Pancreas (tissue), 10 donors: ENCODE measurements at places on chromosomes 11 and 22. TPM values are rescaled to one million over a fixed set of nuclear protein-coding genes. Genes with fewer than 3 reads are reported as not detected.
A peak's percentile ranks its signal among the peaks of the same experiment; 100 is the strongest.

PRDM10 gene
- polyA plus RNA-seq: 2.8 TPM

DEFB131B gene
- not detected for polyA plus RNA-seq

APIP gene
- 21.4 TPM for polyA plus RNA-seq

KRTAP5-10 gene
- polyA plus RNA-seq: 0.53 TPM

SWAP70 gene
- 8.3 TPM for polyA plus RNA-seq

DNA sequence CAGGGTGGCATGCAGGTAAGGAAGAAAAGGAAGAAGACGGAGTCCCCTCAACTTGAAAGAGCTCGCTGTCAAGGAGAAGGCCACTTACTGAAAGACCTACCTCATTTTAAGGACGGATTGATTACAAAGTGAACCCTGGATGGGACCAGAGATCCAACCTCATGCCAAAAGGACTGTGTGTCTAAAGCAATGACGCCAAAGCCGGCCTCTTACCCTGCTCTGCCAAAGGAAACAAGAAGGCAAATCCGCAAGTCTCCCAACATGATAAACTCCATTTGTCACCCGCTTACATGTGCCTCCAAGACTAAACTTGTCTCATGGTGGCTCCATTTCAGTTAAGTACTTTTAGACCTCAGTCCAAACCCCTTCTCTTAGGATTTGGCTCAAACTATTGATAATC is 148.7 kb upstream of the MTMR2 start:
- peaks cover 3% of the 10 kb centered on the region for H3K4me1 ChIP-seq
- DNase-seq: no peak
- no peak overlapping the region for H3K4me3 ChIP-seq
- no peak overlapping the region for H3K27ac ChIP-seq

- no peak overlapping the region for H3K4me3 ChIP-seq
- DNase-seq: no peak
- H3K4me1 ChIP-seq: no peaks in the 10 kb centered on the region
- peaks cover 3% of the 10 kb centered on the region for H3K27me3 ChIP-seq
- no peak overlapping the region for H3K27ac ChIP-seq
Observed at GRCh38 chr22:50672041-50672440, 582 bp upstream of the SHANK3 start.

DNA sequence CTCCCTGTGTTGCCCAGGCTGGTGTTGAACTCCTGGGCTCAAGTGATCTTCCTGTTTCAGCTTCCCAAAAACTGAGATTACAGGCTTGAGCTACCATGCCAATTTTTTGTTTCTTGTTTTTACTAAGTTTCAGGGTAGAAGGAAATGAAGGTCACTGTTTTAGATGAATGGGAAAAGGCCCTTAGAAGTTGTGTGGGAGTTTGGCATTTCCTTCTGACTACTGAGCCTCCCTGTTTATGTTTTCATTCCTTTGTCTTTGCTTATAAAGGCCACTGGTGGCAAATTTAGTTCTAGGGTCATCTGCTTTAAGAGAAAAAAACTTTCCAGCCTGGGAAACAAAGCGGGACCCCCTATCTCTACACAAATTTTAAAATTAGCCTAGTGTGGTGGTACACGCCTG is 22.1 kb downstream of the SRPRA start:
- H3K4me3 ChIP-seq: no peak overlapping the region
- H3K27ac ChIP-seq: no peak overlapping the region
- DNase-seq: no peak
- H3K27me3 ChIP-seq: no peaks in the 10 kb centered on the region
- H3K36me3 ChIP-seq: no peaks in the 10 kb centered on the region

DNA sequence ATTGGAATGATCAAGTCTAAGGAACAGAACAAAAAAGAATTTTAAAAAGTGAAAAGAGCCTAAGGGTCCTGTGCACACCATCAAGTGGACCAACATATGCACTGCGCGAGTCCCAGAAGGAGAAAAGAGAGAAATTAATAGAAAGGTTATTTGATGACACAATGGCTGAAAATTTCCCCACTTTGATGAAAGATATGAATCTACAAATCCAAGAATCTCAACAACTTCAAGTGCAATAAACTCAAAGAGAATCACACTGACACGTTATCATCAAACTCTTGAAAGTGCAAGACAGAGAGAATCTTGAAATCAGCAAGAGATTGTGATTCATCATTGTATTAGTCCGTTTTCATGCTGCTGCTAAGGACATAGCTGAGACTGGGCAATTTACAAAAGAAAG is 230.8 kb downstream of the ADAMTS15 start:
- no peak for DNase-seq
- H3K4me1 ChIP-seq: no peaks in the 10 kb centered on the region
- H3K4me3 ChIP-seq: no peak overlapping the region
- H3K27me3 ChIP-seq: no peaks in the 10 kb centered on the region
- H3K36me3 ChIP-seq: no peaks in the 10 kb centered on the region

GRCh38 chr11:21109341-21109740 is 440.0 kb downstream of the NELL1 start:
- no peak for DNase-seq
- H3K4me1 ChIP-seq: no peaks in the 10 kb centered on the region
- no peak overlapping the region for H3K4me3 ChIP-seq
- no peaks in the 10 kb centered on the region for H3K27me3 ChIP-seq

- H3K4me3 ChIP-seq: no peak overlapping the region
- no peak for DNase-seq
- H3K27ac ChIP-seq: no peak overlapping the region
- no peaks in the 10 kb centered on the region for H3K36me3 ChIP-seq
- H3K4me1 ChIP-seq: peaks cover 6% of the 10 kb centered on the region
Observed at GRCh38 chr22:39475902-39476301, 19.1 kb downstream of the MGAT3 start.

GRCh38 chr11:61639816-61640443 is 40.3 kb upstream of the DAGLA start:
- H3K4me3 ChIP-seq: no peak overlapping the region
- H3K36me3 ChIP-seq: no peaks in the 10 kb centered on the region
- no peaks in the 10 kb centered on the region for H3K4me1 ChIP-seq
- no peak overlapping the region for H3K27ac ChIP-seq

GRCh38 chr22:30245985-30246813 is at the start of gene LIF:
Gene LIF (minus strand): TSS chr22:30246759. CDS start chr22:30246695, 64 bp downstream.
- no peaks in the 10 kb centered on the region for H3K4me1 ChIP-seq
- peak within 1 kb of the TSS; percentile 12 for H3K4me3 ChIP-seq
- H3K36me3 ChIP-seq: no peaks in the 10 kb centered on the region

DNA sequence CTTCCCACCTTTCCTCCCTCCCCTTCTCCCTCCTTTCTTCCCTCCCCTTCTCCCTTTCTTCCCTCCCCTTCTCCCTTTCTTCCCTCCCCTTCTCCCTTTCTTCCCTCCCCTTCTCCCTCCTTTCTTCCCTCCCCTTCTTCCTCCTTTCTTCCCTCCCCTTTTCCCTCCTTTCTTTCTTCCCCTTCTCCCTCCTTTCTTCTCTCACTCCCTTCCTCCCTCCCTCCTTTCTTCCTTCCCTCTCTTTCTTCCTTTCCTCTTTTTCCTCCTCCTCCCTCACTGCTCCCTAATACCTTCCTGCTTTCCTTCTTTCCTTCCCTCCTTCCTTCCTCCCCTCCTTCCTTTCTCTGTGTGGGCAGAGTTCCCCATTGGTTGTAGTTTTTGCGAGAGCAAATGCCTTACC is 76.1 kb downstream of the PGR start:
- no peak overlapping the region for H3K4me3 ChIP-seq
- DNase-seq: no peak
- H3K27ac ChIP-seq: no peak overlapping the region
- no peaks in the 10 kb centered on the region for H3K36me3 ChIP-seq
- H3K4me1 ChIP-seq: no peaks in the 10 kb centered on the region

DNA sequence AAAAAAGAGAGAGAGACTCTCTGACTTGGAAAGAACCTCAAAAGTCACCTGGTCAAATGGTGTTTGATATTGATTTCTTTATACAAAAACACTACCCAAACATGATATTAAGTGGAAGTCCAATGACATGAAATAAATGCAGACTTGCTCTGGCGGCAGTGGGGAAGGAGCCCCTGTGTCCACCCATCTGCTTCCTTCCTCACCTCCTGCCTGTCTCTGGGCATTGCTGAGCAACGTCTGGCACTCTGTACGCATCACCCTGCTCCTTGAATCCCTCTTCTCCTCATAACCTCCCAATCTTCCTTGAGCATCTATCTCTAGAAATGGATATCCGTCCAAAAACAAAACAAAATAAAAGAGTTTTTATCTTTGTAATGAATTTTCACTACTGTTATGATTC is 39.9 kb upstream of the GRAMD1B start:
- H3K4me3 ChIP-seq: no peak overlapping the region
- no peak overlapping the region for H3K27ac ChIP-seq
- no peak for DNase-seq
- no peaks in the 10 kb centered on the region for H3K36me3 ChIP-seq
- H3K27me3 ChIP-seq: no peaks in the 10 kb centered on the region

DNA sequence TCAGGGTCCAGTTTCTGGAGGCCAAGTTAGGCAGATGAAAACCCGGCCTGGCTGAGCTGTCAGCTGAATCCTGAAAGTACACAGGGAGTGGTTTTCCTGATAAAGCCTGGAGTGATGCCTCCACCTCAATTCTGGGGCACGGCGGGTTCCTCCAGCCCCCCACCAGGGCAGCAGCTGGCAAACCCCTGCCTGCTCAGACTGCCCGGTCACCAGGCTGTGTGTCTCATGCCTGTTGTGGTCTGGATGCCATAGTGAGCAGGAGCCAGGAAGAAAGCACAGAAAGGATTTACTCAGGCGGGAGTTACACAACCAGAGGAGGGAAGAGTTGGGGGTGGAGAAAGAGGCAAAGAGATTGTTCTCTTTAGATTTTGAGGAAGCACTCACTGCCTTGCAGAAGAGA is 119.9 kb upstream of the RASSF10 start:
- H3K27ac ChIP-seq: no peak overlapping the region
- no peak for DNase-seq
- no peaks in the 10 kb centered on the region for H3K36me3 ChIP-seq
- H3K27me3 ChIP-seq: no peaks in the 10 kb centered on the region

GRCh38 chr11:20163783-20164481 is 3.7 kb upstream of the DBX1 start:
- peaks cover 25% of the 10 kb centered on the region for H3K27me3 ChIP-seq
- no peaks in the 10 kb centered on the region for H3K36me3 ChIP-seq
- H3K4me1 ChIP-seq: no peaks in the 10 kb centered on the region
- peak; percentile 47 for DNase-seq

GRCh38 chr22:44707752-44708151 is 5.7 kb downstream of the PRR5 start:
- H3K27me3 ChIP-seq: no peaks in the 10 kb centered on the region
- no peak overlapping the region for H3K27ac ChIP-seq
- no peaks in the 10 kb centered on the region for H3K36me3 ChIP-seq
- no peak for DNase-seq

- peaks cover 4% of the 10 kb centered on the region for H3K4me1 ChIP-seq
- no peaks in the 10 kb centered on the region for H3K36me3 ChIP-seq
- no peaks in the 10 kb centered on the region for H3K27me3 ChIP-seq
- DNase-seq: peak; percentile 92
- H3K4me3 ChIP-seq: no peak overlapping the region
Observed at GRCh38 chr22:38935023-38935422, 22.4 kb upstream of the APOBEC3A start.

- DNase-seq: no peak
- no peak overlapping the region for H3K4me3 ChIP-seq
- H3K27me3 ChIP-seq: no peaks in the 10 kb centered on the region
Observed at GRCh38 chr11:64627371-64627770, 36.4 kb downstream of the SLC22A12 start.

- H3K36me3 ChIP-seq: no peaks in the 10 kb centered on the region
- H3K27me3 ChIP-seq: no peaks in the 10 kb centered on the region
- H3K27ac ChIP-seq: no peak overlapping the region
- no peaks in the 10 kb centered on the region for H3K4me1 ChIP-seq
Observed at GRCh38 chr11:109865548-109866186, 227.5 kb upstream of the ZC3H12C start.
